NCI-H1930 (cell line): ENCODE measurements at places on chromosomes 2 and 18.

GRCh38 chr2:226155093-226155875 lies 644.3 kb downstream of the IRS1 start:
- no peak for DNase-seq

DNA sequence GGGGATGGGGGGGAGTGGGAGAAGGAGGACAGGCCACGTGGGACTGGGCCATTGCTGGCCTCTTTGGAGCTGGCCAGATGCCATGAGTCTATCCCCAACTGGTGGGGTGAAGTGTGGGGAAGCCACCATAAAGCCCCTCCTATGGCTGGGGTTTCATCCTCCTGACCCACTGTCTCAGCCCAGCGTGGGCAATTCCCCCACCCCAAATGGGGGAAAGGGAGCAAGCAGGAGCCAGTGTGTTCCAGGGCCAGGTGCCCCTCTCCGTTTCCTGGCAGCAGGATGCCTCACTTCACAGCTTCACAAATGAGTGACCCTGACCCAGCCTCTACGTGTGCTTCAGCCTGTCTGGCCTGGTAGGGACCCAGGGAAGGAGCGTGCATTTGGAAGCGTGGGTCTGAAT lies 474.7 kb upstream of the HS6ST1 start:
- no peak for DNase-seq

- DNase-seq = no peak
Measured at GRCh38 chr2:61463769-61464475, 7.0 kb downstream of the USP34 start.

DNA sequence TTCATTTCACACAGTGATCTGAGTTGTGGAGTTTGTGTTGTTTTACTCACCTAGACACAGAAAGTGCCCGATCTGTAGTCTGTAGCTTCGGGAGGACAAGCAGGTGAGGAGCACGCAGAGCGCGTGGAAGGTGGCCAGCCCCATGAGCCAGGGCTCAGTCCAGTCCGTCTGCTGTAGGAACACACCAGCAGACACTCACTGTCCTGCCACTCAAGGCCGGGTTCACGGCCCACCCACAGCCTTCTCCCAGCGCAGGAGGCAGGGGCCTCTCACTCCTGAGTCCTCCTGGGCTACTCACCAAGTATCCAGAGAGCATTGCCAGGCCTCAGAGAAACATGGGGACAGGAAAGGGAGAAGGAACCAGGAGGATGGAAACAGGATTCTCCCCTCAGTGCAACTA lies 1.7 kb downstream of the TMEM18 start:
- DNase-seq = no peak

DNA sequence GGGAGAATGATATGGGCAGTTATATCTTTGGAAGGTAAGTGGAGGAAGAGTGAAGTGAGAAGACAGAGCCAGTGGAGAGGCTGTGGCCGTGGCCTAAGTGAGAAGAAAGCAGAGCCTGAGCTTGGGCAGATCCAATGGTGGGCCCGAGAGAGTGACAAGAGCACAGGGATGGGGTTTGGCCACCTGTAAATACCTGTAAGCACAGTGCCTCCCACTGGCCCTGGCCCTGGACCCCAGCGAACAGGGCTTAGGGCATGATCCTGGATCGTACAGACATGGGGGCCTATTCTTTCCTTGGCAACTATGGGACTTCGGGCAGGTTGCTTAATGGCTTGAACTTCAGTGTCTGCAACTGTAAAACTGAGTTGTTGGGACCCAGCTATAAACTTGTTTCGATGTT lies 44.1 kb downstream of the MTCL1 start:
- no peak for DNase-seq

DNA sequence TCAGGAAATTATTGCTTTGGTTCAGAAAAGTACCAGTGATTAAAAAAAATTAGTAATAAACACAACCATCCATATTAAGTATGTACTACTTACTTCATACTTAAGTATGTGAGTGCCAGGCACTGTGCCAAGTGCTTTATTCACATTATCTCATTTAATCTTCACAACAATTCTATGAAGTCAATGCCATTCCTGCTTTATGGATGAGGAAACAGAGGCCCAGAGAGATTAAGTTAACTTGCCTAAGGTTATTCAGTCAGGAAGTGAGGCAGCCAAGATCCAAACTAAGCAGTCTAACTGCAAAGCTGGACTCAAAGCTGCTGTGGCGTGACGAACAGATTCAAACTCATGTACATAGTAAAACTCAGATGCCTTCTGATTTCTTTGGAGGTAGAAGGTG lies 22.3 kb downstream of the DTNB start:
- DNase-seq = no peak

DNA sequence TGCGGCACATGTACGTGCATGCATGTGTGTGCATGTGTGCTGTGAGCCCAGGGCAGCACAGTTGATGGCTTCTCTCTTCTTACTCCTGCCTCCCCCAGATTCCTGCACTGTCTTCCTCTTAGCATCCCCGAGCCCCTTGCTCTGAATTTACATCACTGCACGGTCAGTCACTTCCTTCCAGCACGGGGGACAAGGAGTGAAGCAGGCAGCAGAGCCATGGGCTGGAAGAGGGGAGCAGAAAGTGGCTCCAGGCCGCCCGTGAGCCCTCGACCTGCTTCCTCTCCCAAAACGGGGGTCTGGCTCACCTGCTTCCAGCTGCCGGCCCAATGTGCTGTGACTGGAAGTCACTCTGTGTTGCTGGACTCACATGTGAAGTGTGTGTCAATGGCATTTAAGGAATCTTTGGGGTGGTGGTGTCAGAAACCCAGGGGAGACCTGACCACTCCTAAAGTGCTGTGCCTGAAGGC lies 106.1 kb downstream of the FAM210A start:
- no peak for DNase-seq

GRCh38 chr18:50724751-50725151 lies 95.1 kb downstream of the MRO start:
- DNase-seq = no peak
